GM18507 (cell line): ENCODE measurements at places on chromosomes 3 and 15.

DNA sequence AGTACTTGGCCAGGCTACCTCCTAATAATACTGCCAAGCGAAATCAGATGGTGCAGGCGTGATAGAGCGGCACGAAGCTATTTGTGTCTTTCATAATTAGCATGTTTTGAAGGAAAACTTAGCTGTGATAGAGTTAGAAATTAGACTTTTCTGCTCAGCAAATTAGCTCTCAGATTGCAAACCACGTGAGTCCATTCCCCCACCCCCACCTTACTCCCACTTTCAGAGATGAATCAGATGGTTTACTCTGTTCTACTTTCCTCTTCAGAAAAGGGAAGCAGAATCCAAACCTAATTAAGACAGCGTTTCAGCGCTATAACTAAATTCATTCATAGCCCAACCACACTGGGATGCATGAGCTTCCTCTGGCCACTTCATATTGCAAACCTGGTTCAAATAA, 214.6 kb downstream of the SLCO3A1 start:
- no peak for DNase-seq

- DNase-seq: no peak
These were observed 2.9 kb downstream of the TNFSF10 start for GRCh38 chr3:172520301-172520831.

- DNase-seq: no peak
These were observed 27.4 kb downstream of the ARIH2 start for GRCh38 chr3:48945891-48946549.

DNA sequence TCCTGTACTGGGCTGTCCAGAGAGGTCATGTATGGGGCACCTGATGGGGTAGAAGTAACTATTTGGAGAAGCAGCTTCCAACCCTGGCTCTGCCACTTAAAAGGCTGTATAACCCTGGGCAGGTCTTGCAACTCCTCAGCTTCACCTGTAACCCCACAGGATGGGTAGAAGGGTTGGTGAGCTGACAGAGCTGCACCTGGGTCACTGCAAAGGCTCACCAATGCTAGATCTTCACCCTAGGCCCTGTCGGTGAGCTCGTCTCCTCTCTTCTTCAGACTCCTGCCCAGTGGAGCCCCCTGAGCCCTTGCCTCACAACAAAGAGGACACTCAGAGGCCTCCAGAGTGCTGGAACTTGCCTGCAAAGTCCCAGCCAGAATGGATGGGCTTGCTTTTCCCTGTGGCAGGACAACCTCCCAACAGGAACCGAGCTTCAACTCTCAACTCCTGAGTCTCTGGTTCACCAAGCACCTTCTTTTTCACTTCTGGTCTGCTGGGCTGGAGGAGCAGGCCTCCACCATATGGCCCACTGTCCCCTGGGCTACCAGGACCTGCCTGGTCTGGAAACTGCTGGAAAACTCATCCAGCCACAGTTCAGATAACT, 45.9 kb downstream of the XXYLT1 start:
- DNase-seq: no peak

GRCh38 chr15:29045717-29046116, 159.9 kb downstream of the APBA2 start:
- DNase-seq: no peak

DNA sequence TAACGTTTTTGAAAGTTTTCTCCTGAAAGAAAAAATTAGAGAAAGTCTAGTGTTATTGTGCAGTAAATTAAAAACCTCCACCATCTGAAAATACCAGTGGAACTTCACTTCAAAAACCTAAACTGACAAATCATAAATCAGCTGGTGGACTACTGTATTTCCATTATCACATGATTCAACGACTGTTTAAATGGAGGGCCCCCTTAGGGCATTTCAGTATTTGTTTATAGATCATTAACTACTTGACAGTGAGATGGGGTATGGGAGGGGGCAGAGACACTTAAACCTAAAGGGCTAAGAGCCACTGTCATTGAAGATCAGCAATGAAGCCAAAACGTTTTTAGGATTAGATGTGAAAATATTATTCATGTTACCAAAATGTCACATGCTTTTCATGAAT, 8.8 kb upstream of the C15orf61 start:
- no peak for DNase-seq

DNA sequence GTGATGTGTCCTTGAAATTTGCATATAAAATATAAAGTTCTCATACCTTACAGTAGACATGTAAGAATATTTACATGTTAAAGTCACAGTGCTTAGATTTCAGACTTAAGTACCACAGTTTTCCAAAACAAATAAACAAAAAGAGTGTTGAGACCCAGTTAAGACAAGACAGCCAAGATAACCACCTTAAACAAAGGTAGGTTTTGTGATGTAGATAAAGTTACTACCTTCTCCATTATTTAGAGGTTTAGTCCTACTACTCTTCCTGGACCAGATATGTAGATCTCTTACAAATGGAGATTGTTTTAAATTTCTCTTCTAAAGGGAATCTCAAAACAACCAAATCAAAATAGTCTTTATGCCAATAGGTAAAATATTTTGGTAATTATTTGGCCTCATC, 15.7 kb downstream of the OR5H15 start:
- no peak for DNase-seq

DNA sequence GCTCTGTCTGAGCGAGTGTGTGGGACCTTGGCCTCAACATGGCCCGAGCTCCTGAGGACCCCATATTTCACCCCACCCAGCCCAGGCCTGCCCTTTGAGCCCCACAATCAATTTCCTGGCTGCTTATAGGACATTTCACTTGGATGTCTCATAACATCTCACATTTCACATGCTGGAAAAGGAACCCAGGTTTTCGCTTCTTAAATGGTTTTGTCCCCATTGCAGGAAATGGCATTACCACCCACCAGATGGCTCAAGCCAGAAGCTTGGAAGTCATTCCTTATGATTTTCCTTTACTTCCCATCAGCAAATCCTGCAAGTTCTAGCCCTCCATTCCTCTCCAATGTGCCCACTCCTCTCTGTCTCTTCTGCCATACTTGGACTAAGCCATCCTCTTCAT, 14.9 kb downstream of the ITGA11 start:
- DNase-seq: no peak

DNA sequence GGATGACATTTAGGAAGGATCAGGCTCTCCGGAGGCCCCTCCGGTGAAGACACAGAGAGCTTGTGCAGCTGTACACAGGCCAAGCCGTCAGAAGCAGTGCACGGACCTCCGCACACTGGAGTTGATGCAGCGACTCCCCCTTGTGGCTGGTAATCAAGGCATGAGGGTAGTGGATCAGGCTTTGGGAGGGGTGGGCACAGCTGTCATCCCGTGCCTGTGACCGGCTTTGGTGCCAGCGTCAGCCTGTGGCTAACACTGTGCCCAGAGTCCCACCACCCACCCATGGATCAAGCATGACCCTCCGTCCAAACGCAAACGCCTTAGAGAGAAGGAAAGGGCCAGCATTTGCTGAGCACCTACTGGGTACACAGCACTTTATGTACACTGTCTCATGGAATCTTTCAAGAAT, 8.2 kb upstream of the GRIP2 start:
- peak; percentile 17 for DNase-seq

GRCh38 chr3:140384028-140384771, 293.7 kb upstream of the TRIM42 start:
- DNase-seq: no peak

DNA sequence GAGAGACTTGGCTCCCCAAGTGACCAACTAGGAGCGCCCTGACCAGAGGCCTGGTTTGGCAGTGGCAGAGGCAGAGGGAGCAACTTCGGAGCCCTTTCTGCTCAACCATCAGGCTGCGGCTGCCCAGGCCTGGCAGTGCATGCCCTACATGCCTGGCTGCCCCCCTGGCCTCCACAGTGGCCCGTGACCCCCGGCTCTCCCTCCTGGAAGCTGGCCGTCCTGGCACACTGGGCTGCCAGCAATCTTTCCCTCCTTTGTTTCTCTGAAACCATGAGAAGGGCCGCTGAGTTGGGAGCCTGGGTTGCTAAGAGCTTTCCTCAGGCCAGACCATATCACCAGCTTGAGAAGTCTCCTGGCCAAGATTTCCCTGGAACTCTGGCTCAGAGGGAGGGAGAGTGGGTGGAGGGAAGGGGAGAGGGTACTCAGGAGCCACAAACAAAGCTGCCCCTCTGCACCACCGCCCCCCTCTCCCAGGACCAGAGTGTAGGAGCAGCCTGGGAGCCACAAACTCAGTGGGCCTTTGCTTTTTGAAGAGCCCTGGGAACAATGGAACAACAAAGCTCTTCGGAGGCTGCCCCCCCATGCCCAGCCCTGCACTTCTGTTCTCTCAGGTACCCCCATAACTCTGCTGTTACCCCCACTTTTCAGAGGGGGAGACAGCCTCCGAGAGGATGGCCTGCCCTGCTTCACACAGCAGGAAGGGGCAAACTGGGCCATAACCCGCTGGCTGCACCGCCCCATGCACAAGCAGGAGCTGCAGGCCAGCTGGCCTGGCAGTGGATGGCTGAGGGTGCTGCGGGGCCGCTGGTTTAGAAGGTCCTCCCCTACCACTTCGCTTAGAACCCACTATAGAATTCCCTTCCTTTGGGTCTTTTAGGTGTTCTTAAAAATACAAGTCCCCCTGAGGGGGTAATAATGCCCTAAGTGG, 11.3 kb downstream of the CORO2B start:
- DNase-seq: no peak

DNA sequence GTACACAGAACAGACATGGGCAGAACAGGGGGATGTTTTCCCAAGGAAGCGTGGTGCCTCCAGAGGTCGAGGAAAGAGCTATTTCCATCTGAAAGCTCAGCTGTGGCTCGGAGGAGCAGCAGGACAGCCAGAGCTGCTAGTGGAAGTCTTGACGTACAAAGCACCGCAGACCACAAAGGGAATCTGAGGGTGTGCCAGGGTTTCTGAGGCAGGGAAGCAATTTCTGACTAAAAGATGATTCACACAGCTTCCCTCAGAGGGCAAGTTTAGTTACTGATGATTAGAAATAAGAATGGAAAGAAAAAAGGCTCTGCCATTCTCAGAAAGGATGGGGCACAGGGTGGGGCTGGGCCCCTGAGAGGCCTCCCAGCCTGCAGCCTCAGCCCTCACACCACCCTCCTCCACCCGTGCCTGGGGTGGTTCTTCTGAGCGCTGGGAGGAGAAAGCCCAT, 45.8 kb upstream of the SEC13 start:
- no peak for DNase-seq

DNA sequence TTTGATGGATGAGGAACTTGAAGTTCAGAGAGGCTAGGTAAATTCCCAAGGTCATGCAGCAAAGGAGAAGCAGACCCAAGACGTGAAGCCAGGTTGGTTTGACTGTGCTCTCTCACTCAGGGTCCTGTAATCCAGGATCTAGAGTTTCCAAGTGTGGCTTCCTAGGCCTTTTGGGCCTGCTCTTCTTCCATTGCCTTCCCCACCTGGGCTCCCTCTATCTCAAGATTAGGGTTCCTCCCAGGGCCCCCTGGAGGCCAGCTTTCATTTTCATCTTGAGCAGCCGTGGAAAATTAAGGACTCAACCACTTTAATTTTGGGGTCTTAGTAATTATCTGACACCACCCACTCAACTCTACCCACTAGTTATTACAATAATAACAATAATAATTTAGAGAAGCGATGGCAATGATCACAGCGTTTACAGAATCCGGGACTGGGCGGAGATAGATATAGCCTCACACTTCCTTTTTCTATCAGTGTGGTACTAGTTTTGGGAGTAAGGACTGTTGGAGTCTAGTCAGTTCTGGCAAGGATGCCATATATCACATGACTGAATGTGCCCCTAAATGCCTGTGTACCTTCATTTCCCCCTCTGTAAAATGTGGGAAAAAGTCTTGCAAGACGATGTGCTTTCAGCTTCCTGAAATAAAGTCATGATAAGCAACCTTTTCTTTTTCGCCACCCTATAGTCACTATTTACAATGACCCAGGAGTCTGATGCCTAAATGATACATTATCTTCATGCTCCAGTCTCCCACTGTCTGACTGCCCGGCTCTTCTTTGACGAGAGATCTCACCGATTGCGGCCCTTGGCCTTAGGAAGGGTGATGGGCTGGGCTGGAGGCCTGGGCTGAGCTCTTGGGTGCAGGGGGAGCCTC, 30.2 kb upstream of the MAGEF1 start:
- no peak for DNase-seq

DNA sequence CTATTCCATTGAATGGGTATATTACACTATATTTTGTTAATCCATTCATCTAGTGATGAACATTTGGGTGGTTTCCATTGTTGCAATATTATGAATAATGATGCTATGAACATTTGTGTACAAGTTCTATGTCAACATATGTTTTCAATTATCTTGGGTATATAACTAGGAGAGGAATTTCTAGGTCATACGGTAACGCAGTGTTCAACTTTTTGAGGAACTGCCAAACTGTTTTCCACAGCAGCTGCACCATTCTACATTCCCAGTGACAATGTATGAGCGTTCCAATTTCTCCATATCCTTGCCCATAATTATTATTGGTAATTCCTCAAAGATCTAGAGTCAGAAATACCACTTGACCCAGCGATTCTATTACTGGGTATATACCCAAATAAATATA, 24.1 kb upstream of the RORA start:
- DNase-seq: no peak

DNA sequence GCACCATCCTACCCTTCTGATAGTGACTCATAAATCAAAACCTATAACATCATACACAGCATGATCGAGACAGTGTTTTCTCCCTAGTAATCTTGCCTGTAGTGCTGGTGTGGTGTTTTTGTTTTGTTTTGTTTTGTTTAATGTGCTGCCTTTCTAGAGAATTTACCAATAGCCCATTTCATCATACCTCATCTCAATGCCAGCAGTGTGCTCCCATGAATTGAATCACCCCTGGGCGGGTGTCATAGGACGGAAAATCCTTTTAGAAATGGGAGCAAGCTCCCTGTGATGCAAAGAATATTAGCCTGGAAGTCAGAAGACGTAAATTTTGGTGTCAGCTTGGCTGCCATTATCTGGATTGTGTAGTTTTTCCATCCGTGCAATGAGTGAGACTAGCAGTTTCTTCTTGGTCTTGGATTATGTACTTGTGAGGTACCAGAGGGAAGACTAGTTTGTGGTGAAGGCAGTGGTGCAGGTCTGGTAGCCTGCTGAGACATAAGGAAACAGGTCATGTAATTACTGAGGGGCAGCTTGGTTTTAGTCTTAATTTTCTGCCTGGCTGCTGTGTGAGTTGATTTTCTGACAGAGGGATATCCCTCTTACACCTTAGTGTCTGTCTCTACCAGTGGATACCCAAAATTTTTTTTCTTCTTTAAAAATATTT, 29.9 kb downstream of the IGSF10 start:
- no peak for DNase-seq

DNA sequence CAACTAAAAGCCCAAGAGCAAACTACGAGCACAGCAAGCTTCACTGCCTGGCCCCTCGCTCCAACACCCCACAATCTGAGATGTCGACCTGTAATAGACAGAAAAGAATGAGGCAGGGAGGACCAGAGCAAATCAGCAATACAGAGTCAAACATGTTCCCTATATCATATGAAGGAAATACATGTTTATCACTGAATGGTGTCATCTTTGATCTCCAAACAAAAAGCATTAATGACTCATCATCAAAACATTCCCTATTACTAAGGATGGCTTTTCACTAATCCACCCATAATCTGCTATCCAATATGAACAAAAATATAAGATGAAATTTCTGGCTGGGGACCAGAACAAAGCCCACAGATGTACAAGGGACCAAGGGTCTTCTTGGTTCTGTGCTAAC, 34.7 kb downstream of the MYO5A start:
- DNase-seq: no peak
